ENCODE measurements at places on chromosomes 6 and 20. TPM values are rescaled to one million over a fixed set of nuclear protein-coding genes. Genes with fewer than 3 reads are reported as not detected.

Gene ADGB
- total RNA-seq: not detected

Gene COL12A1
- 5.8 TPM for total RNA-seq

Gene SLC35A1
- total RNA-seq: 13.9 TPM

Gene HAO1
- 0.07 TPM for total RNA-seq

Gene ASIP
- total RNA-seq: not detected

Gene OR12D3
- not detected for total RNA-seq

Gene MAK
- total RNA-seq: under 0.01 TPM

Gene PPP1R3G
- total RNA-seq: 0.39 TPM

Gene ZNF831
- not detected for total RNA-seq

Gene UBE3D
- total RNA-seq: 5.1 TPM

Gene KHDC1
- 0.81 TPM for total RNA-seq

Gene CTCFL
- total RNA-seq: not detected

Gene UBD
- 1.9 TPM for total RNA-seq

Gene CD24
- 0.92 TPM for total RNA-seq

Gene DYNLT2
- 0.85 TPM for total RNA-seq

Gene MRPL14
- total RNA-seq: 70.8 TPM

Gene THEMIS
- total RNA-seq: not detected

Gene CYP24A1
- total RNA-seq: not detected

Gene DUSP15
- not detected for total RNA-seq

Gene IYD
- total RNA-seq: 0.07 TPM

Gene COL11A2
- 0.11 TPM for total RNA-seq

Gene CCHCR1
- 16.3 TPM for total RNA-seq

Gene SCRT2
- total RNA-seq: not detected

Gene SEC23B
- total RNA-seq: 64.4 TPM

Gene FAM209B
- not detected for total RNA-seq

Gene CPXM1
- 0.26 TPM for total RNA-seq

Gene CD40
- 12.7 TPM for total RNA-seq

Gene FLRT3
- 0.18 TPM for total RNA-seq

Gene RNF144B
- 113 TPM for total RNA-seq

Gene TAGAP
- not detected for total RNA-seq

Gene BCL2L1
- 81.2 TPM for total RNA-seq

Gene GSTA1
- not detected for total RNA-seq

Gene XKR7
- not detected for total RNA-seq

Gene KIF25
- not detected for total RNA-seq

Gene GPR6
- not detected for total RNA-seq

Gene CCND3
- 37.6 TPM for total RNA-seq

Gene ANKRD66
- not detected for total RNA-seq

Gene MMP24OS
- total RNA-seq: 5.0 TPM
